Left lung (tissue), 14 donors: ENCODE measurements at places on chromosomes 3 and 15. TPM values are rescaled to one million over a fixed set of nuclear protein-coding genes. Genes with fewer than 3 reads are reported as not detected.

The ITIH4 gene
- total RNA-seq = 10.2 TPM

The SPTBN5 gene
- 4.8 TPM for total RNA-seq

The SNRPN gene
- 67.4 TPM for total RNA-seq

The PROS1 gene
- total RNA-seq = 119 TPM

The GPX1 gene
- total RNA-seq = 468 TPM

The ALDH1A2 gene
- total RNA-seq = 26.6 TPM

The AP3B2 gene
- total RNA-seq = 1.6 TPM

The ZCWPW2 gene
- total RNA-seq = 0.84 TPM

The GOLGA8N gene
- total RNA-seq = 7.4 TPM

The VEPH1 gene
- total RNA-seq = 143 TPM

The TMEM41A gene
- total RNA-seq = 26.3 TPM

The CPNE9 gene
- 0.21 TPM for total RNA-seq

The MYZAP gene
- total RNA-seq = 17.1 TPM

The C3orf62 gene
- total RNA-seq = 4.2 TPM

The DHX30 gene
- total RNA-seq = 59.8 TPM

The PCBP4 gene
- 43.1 TPM for total RNA-seq

The ZWILCH gene
- total RNA-seq = 13.6 TPM

The GHSR gene
- total RNA-seq = not detected

The NRG4 gene
- total RNA-seq = 0.58 TPM

The HRG gene
- not detected for total RNA-seq

The GABRG3 gene
- total RNA-seq = 0.23 TPM

The HAPLN3 gene
- 7.7 TPM for total RNA-seq

The BBX gene
- 58.6 TPM for total RNA-seq

The TIGIT gene
- total RNA-seq = 1.2 TPM

The GRIP2 gene
- total RNA-seq = 1.3 TPM

The SGO1 gene
- total RNA-seq = 2.7 TPM

The STRIT1 gene
- total RNA-seq = not detected

The KIF23 gene
- total RNA-seq = 15.4 TPM

The CDCP1 gene
- total RNA-seq = 24.3 TPM

The PLSCR4 gene
- total RNA-seq = 63.5 TPM

The AMIGO3 gene
- total RNA-seq = not detected

The TM4SF4 gene
- total RNA-seq = 1.3 TPM

The HACD2 gene
- 59.8 TPM for total RNA-seq

The ROPN1 gene
- total RNA-seq = not detected

The HYAL3 gene
- 4.6 TPM for total RNA-seq

The RBMS3 gene
- total RNA-seq = 45.1 TPM

The IGSF11 gene
- 0.24 TPM for total RNA-seq

The SPSB4 gene
- 1.3 TPM for total RNA-seq

The SERPINI2 gene
- total RNA-seq = 1.8 TPM

The SEMA3G gene
- total RNA-seq = 36.5 TPM

The ATP8B4 gene
- 8.1 TPM for total RNA-seq

The ZNF620 gene
- total RNA-seq = 5.5 TPM

The TRPM1 gene
- not detected for total RNA-seq

The PARP15 gene
- 5.8 TPM for total RNA-seq
